Progenitor cell of endocrine pancreas (in vitro differentiated cells): ENCODE measurements at places on chromosomes 2 and 18. TPM values are rescaled to one million over a fixed set of nuclear protein-coding genes. Genes with fewer than 3 reads are reported as not detected.

- no peak for DNase-seq
These were observed 446.6 kb downstream of the DSC3 start for GRCh38 chr18:30595942-30596341.

DNA sequence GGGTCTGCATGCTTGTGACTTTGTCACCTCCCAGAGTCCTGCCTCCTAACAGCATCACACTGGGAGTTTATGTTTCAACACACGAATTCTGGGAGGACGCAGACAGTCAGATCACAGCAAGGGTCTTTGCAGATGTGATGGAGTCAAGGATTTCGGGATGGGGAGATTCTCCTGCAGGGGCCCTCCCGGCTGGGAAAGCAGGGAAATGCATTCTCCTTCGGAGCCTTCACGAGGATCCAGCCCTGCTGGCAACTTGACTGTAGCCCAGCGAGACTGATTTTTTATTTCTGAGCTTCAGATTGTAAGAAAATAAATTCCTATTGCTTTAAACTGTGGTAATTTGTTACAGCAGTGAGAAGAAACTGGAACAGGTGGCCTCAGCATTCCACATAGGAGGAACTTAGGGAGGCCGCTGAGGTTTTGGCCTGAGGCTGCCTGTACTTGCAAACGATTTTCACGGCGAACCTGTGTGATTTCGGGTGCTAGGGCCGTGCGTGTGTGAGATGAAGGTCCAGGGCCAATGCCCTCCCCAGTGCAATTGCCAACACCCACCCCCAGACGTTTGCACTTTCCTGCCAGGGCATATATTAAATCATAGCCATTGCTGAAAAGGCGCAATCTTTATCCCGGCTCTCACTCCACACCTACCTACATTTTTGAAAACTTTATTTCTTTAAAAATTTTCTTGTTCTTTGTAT, 79.8 kb downstream of the ASB1 start:
- no peak for DNase-seq

- DNase-seq = no peak
These were observed 101.8 kb upstream of the MAP2 start for GRCh38 chr2:209322041-209322440.

HOXD9 gene
- not detected in 2 replicates for total RNA-seq

TMEM198 gene
- 8.2 and 9.7 TPM in 2 replicates for total RNA-seq
